ENCODE measurements at places on chromosomes 16 and 17. TPM values are rescaled to one million over a fixed set of nuclear protein-coding genes. Genes with fewer than 3 reads are reported as not detected.
A peak's percentile ranks its signal among the peaks of the same experiment; 100 is the strongest.

GRCh38 chr16:77974883-77975282, 47.5 kb upstream of the CLEC3A start:
- no peak for DNase-seq

DNA sequence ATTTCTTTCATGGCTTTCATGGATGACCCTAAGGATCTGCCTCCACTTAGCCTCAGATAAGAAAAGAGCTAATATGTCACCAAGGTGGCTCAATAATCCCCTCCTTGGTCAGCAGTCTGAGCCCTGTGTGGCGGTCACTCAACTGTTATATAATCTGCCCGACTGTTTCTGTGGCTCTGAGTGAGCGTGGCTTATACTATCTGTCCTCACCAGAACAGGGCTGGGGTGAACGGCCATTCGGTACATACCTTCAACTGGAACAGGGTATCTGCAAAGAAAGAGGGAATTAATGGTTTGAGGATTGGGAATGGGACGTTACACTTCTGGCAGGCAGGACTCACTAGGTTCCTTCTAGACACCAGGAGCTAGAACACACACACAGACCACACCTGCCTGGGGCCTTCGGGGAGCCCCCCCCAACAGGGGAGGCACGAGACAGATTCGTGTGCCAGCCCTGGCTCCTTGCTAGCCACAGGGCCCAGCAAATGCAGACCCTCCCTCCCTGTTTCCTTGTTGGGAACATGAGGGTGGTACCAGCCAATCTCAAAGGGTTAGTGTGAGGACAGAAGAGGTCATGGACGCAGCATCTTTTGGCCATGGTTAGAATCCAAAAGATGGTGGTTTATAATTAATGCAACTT, 3.7 kb downstream of the CHMP1A start:
- DNase-seq, result peak; percentile 6

DNA sequence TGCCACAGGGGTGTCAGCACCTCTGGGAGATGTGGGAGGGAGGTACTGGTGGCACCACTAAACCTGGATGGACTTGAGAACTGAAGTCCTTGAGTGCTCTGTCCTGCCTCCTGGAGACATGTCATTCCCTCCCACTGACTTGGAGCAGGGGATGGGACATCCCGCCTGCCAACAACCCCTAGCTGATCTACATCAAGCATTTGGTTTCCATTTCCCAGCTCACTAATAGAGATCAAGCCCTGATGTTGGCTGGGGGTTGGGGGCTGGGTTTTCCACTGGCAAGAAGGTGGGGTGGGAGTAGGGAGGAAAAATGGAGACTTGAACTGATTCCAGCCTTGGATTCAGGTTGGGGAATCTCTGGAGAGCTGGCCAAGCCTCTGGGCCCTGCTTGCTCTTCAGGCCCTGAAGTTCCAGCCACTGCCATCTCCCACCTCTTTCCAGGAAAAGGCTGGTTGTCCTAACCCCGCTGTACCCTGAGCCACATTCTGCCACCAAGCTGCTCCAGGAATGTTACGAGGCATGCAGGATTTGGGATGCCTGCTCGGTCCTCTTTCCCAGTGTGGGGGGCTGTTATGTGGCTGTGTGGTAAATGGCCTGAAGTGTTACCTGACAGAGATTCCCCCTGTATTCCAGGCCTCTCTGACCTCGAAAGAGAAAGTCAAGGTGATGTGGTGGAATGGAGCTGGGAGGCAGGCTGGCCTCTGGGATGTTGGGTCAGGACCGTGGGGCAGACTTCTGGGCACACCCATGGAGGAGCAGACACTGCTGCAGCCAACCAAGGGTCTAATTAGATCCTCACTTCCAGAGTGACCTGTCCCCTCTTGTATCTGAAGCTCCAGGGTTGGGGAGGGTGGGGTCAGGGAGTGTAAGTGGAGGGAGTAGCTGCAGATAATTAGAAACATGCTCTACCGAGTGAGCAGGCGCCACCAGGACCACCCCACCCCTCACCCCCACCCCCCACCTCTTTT, 16.7 kb downstream of the IGFBP4 start:
- DNase-seq, result no peak

- DNase-seq, result no peak
These were observed 240.9 kb downstream of the CDH11 start for GRCh38 chr16:64880994-64881393.

- DNase-seq, result no peak
These were observed 3.9 kb upstream of the ZFPM1 start for GRCh38 chr16:88449267-88449561.

DNA sequence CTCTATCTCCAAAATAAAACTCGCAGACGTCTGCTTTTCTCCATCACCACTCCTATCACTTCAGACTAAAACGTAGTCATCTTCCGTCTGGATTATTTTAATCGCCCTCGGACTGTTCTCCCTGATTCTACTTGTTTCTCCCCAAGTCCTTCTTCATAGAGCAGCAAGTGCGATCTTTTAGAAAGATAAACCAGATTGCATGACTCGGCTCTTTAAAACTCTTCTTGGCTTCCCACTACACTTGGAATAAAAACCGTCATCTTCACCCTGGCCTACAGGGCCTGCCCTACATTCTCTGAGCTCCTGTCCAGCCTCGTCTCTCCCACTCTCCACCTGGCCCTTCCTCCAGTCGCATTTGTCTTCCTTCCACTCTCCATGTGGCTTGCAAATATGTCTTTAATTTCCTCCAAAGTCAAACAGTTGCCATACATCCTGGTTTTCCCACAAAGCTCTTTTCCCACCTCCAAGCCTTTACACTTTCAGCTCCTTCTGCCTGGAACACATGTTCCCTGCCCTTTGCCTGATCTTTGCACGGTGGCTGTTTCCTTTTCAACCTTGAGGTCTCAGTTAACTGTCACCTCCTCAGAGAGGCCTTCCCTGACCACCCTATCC, 70.5 kb upstream of the DHX40 start:
- no peak for DNase-seq

- no peak for DNase-seq
These were observed 500.2 kb downstream of the SHISA9 start for GRCh38 chr16:13401641-13402040.

- DNase-seq, result peak; percentile 60
These were observed 35.4 kb downstream of the MGAT5B start for GRCh38 chr17:76903631-76904030.

- DNase-seq, result no peak
These were observed 690 bp downstream of the RPL23 start for GRCh38 chr17:38852771-38853291.

GRCh38 chr17:43524945-43525575, 21.1 kb downstream of the ETV4 start:
- DNase-seq, result peak; percentile 23

- DNase-seq, result no peak
These were observed 26.9 kb downstream of the IL4R start for GRCh38 chr16:27340654-27341053.

GRCh38 chr16:28324235-28324886, 32.0 kb downstream of the SBK1 start:
- no peak for DNase-seq

- no peak for DNase-seq
These were observed 25.9 kb downstream of the PRR11 start for GRCh38 chr17:59181481-59181880.

GRCh38 chr16:23403547-23403946, 49.4 kb downstream of the COG7 start:
- DNase-seq, result no peak

- DNase-seq, result no peak
These were observed 535.4 kb downstream of the CDH8 start for GRCh38 chr16:61500851-61501250.

DNA sequence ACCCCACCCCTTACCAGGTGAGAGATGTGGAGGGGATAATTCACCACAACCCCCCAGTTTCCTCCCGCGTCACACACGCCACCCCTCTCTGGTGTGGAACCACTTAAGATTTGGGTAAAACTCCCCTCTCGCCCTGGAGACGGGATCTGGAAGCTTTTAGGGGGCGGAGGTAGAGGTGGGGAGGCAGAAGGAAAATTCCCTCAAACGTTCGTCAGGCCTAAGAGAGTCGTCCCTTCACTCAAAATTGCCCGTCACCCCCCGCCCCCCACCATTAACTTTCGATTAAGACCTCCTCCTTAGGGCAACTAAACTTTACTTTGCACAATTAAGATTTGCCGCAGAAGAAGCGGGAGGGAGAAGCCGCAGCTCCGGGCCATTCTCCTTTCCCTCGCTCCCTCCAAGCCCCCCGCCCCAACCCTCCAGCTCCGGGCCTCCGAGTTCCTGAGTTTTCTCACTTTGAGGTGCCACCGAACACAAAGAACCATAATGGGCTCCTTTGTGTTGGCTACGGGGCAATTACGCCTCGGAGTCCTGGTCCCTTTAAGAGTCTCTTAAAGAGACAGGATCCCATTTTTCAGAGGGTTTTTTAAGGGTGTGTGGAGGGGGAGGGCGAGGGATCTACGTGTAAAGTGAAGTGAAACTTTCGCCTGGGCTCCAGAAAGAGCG, 985 bp upstream of the FZD2 start:
- no peak for DNase-seq

GRCh38 chr17:12922120-12922519, 95.7 kb downstream of the ELAC2 start:
- DNase-seq, result no peak

GRCh38 chr16:72092832-72093447, 480 bp downstream of the TXNL4B start:
- no peak for DNase-seq

- DNase-seq, result no peak
These were observed 1.5 kb upstream of the NEURL4 start for GRCh38 chr17:7330638-7331015.

GRCh38 chr17:45451131-45451530, 18.5 kb upstream of the ARHGAP27 start:
- no peak for DNase-seq

GRCh38 chr17:35627417-35627816, 40.3 kb downstream of the AP2B1 start:
- DNase-seq, result no peak

DNA sequence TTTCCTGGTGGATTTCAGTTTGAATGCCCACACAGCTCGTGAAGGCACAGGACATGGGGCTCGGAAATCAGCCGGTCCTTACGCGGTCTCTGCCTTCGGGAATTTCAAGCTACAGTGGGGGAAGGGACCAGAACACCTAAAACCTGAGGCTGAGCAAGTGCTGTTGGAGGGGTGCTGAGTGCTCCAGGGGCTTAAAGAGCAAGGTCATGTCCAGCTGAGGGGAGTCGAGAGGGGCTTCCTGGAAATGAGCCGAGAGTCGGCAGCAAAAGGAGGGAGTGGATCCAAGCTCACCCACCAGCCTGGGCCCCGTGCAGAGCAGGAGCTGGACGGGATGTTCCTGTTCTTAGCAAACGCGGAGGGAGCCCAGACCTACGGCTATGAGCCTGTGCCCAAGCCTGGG, 73.2 kb upstream of the RPL38 start:
- DNase-seq, result no peak

DNA sequence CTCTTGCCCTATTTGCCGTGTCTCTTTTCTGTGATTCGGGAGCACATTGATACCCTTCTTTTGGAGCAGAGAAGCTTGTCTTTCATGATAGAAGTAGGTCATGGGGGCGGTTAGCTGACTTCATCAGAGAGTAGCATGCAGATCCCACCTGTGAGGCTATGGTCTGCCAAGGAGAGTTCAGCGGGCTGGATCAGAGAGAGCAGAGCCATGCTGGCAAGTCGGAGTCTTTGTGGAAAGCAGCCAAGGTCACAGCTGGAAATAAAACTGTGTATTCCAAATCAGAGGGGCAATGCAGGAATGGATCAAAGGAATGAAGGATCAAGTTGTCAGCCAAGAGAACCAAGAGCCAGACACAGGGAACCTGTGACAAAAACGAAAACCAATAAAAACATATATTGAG, 595.9 kb downstream of the WWOX start:
- no peak for DNase-seq

Gene LONP2
- total RNA-seq, result 71.8 TPM

Gene KRTAP9-3
- total RNA-seq, result not detected

Gene ZKSCAN2
- 5.1 TPM for total RNA-seq

Gene LYRM9
- 9.8 TPM for total RNA-seq

Gene ANKRD40CL
- total RNA-seq, result not detected

Gene SSH2
- total RNA-seq, result 29.5 TPM

Gene TSPAN10
- 0.29 TPM for total RNA-seq

Gene KRT39
- not detected for total RNA-seq

Gene SLC13A5
- total RNA-seq, result 0.36 TPM

Gene AARS1
- total RNA-seq, result 64.2 TPM

Gene RNU2-1
- total RNA-seq, result 5,422 TPM

Data from aorta (tissue), 5 donors.